ENCODE measurements at places on chromosomes 2 and 18.

DNA sequence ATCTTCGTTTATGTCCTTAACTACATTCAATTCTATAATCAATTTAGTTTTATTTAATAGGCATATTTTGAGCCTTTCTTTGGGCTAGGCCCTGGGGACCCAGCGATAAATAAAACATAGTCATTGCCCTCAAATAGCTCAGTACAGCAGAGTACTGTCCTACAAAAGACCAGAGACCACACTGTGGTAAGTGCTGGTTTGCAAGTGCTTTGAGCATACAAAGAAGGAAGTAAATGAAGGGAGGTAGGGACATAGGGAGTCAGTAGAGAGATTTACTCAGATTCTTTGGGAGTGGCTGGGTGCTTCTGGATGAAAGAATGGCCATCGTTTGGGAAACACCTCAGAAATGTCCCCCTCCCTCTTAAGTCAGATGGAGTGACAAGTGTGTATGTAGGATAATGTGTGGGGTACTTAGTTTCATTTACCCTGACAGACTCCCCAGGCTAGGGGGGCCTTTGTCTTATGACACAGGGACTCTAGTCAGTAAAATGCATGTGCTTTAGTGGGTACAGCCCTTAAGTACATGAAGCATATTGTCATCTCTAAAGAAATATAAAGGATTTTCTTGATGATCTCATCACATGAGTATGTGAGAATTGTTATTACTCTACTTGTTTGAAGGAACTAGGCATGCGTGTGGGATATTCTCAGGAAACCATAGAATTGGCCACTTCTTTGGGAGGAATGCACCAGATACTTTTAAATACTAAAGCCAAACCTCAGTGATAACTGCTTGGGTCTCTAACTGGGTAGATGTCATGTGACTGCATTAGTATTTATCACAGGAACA is 35.1 kb downstream of the MAPRE2 start:
- DNase-seq = no peak

- no peak for DNase-seq
These were observed 207.6 kb downstream of the AGAP1 start for GRCh38 chr2:235701206-235701981.

GRCh38 chr2:31070339-31071125 is 67.7 kb downstream of the GALNT14 start:
- DNase-seq = no peak

- DNase-seq = no peak
These were observed 256.4 kb downstream of the SS18 start for GRCh38 chr18:25834061-25834460.

DNA sequence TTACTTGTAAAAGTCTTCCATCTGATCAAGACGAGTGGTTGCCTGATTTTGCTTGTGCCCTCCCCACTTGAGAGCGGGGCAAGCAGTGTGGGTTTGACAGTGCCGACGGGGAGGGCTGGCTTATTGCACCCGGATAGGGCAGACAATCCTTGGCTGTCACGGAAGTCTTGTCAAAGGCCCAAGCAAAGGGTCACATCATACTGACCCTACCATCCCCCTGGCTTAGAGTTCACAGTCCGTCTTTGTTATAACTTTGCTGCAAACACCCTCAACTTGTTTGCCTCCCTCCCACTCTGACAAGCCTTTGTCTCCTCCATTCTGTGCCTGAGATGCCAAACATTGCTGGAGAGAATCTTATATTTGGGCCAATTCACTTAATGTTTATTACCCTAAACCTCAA is 165.9 kb upstream of the MSH6 start:
- no peak for DNase-seq

GRCh38 chr2:31711737-31712136 is 131.0 kb upstream of the SRD5A2 start:
- DNase-seq = no peak

GRCh38 chr2:197934261-197934933 is 130.0 kb downstream of the PLCL1 start:
- DNase-seq = no peak

DNA sequence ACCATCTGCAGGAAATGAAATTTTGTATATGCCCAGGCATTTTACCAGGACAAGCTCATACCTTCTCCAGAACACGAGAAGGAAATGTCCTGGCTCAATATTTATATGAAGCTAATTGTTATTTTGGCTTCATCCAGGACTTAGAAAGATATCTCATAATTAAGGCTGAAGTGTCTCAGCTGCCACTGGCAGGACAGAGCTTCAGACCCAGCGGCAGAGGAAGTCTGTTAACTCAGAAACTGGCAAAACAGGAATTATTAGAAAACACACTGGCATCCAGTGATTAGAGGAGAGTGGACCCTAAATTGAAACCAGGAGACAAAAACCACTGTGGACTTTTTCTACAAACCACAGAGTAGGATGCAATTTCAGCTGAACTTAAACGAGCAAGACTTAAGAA is 329.7 kb downstream of the CYRIA start:
- no peak for DNase-seq

DNA sequence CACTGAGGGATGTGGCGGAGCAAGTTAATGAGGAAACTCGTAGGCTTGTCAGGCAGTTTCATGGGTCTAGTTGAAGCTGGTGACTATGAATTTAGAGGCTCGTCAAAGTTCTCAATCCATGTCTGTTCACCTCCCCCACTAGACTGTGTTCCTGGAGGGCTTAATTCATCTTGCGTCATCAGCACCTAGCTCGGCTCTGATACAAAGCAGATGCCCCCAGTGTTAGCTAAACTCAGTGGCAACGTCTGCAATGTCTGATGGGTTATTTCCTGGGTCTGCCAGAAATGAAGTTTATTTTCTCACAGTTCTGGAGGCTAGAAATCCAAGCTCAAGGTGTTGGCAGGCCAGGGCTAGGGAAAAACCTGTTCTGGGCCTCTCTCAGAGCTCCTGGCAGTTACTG is 140.6 kb downstream of the PID1 start:
- DNase-seq = no peak

- no peak for DNase-seq
These were observed 265.2 kb upstream of the SPHKAP start for GRCh38 chr2:228446734-228447133.

DNA sequence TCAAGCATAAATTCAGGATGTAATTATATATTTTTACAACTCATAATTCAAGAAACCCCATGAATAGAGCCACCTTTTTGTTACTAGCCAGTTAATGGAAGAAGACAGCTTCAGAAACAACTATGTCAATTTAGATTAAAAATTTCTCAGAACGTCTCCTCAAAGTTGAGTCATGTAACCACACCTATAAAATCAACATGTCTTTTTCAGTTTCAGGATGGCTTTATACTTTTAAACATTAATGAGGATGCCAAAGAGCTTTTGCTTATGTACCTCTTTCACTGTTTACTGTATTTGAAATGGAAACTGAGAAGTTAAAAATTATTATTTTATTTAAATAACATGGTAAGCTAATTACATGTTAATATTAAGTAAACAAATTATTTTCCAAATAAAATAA is 280.1 kb downstream of the PTH2R start:
- DNase-seq = no peak

DNA sequence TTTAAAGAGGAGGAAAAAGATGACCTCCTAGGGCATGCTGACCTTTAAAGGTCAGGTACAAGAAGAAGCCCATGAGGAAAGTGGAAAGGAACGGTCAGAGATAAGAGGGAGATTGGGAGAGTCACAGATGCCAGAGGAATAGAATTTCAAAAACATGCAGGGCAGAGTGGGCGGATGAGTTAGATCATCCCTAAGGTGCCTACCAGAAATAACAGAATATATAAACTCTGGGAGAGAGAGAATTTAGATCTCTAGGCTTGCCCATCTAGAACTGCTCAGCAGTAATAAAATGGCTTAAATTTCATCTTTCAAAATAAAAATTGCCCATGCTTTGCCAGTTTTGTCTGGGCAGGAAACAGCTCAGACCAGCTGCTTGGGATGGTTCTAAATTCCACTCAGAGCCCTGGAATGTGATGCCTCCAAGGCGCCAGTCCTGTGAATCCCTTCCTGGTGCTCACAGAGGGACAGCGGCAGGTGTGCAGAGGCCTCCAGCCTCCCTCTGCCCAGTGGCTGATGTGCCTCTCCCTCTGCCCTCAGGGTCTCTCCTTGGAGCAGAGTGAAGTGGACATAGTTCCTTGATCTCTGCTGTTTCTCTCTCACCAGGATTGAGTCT is 130.9 kb downstream of the ANTXR1 start:
- no peak for DNase-seq

GRCh38 chr2:182144776-182145165 is 159.1 kb downstream of the PPP1R1C start:
- DNase-seq = no peak

GRCh38 chr2:240480834-240481623 is 45.6 kb downstream of the GPC1 start:
- DNase-seq = no peak

- no peak for DNase-seq
These were observed 256.0 kb upstream of the SETBP1 start for GRCh38 chr18:44424645-44425035.

DNA sequence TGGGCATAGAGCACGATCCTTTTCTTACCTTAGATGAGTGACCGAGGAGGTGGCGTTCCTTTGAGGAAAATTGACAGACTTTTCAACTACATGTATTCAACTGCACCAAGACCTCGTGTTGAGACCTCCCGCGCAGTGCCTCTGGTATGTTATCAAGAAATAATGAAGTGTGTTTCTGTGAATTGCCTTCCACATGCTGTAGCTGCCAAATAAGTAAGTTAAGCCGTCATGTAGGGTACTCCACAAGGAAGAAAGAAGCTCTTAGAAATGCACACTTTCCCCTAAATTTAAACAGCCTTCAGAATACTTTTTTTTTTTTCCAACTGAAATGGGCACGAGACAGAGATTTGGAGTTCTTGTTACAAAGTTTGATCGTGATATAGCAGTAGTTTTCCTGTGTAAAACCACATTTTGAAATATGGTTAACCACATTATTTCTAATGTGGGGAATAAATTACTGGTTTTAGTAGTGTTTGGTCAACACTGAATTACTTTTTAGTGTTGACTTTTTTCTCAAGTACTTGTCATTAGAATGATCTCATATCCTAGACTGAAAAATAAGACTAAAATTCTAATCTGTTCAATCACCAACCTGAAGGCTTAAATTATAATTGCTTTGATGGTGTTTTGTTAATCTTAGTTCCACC is 30.5 kb downstream of the PDK1 start:
- DNase-seq = no peak

GRCh38 chr18:48441405-48441881 is 32.3 kb upstream of the ZBTB7C start:
- no peak for DNase-seq

DNA sequence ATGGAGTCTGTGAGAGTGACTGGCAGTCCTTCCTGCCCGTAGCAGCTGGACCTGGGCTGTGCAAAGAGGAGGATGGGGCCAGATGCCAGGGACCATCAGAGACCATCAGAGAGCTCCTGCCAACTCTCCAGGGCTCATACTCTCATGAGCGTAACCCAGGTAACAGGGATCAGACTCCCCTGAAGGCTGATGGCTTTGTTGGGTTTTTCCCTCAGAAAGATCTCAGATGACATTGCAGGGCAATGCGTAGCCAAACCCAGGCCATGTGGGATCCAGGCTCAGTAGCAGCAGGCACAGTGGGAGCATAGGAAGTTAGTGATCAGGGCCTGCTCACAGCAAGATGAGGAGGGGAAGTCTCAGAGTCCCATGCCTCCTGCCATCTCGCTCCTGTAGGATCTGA is 218.0 kb downstream of the LOXHD1 start:
- no peak for DNase-seq

- DNase-seq = no peak
These were observed 804.5 kb downstream of the TDRD15 start for GRCh38 chr2:21928292-21928691.

DNA sequence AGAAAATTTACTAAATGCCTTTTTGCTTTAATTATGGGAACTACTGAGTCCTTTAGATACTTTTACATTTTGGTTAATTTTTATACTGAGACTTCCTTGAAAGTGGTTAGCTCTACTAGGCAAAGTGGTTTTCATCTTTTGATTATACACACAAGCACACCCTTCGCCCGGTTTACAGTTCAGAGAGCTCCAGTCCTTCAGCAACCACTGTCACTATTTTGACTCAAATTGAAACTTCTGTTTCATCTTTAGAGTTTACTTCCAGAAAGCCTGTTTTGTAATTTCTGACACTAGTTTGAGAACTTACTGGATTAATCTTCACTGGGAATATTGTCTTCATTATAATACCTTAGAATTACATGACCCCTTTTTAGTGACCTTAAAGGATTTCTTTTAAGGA is 140.3 kb upstream of the FOSL2 start:
- DNase-seq = peak; percentile 41

- DNase-seq = no peak
These were observed 441.1 kb downstream of the DCC start for GRCh38 chr18:52781113-52781512.

DNA sequence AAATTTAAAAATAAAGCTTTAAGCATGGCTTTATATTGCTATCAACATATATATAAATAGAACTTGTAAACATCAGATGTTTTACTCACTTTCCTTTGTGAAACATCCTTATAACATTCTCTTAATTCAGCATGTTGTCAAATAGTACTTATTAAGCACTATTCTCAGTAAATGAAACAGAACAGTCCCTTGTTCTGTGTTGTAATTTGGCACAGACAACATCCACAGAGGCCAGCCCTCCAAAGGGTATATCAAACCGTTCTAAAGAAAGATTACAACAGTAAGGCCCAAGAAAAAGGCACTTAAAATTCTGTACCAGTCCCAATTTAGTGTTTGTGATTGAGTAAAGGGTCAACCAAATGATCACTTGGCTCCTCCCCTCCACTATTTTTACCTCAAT is 46.0 kb downstream of the GAREM1 start:
- DNase-seq = no peak

- DNase-seq = no peak
These were observed 1.0 kb upstream of the FAM110C start for GRCh38 chr2:47346-47725.

DNA sequence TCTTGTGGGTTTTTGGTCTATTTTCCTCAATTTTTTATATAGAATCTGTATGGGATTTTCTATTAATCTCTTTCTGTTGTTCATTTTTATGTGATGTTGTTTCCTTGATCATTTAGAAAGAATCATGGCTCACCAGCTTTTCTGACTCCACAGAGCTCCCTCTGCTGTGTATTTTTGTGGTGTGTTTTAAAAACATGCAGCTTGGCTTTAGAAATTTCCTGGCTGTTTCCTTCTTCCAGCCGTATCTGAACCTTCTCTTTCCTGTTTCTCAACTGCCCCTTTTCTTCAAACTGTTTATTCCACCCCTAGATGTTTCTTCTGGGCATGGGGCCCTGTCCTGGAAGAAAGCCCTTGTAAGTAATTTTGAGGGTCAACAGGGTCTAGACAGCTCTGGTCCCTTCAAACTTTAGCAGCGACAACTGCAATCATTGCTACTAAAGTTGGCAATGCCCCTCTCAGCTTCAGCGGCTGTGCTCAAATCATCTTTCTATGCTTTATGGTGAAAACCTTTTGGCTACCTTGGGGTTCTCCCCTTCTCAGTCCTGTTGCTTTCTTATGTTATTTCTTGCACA is 17.6 kb upstream of the COPS8 start:
- no peak for DNase-seq

GRCh38 chr18:9991011-9992000 is 77.5 kb downstream of the VAPA start:
- no peak for DNase-seq

- DNase-seq = no peak
These were observed 77.5 kb downstream of the NCK2 start for GRCh38 chr2:105822186-105822585.

- no peak for DNase-seq
These were observed 222.6 kb downstream of the MREG start for GRCh38 chr2:215790523-215791421.

All from GM19239 (cell line).